Glutamatergic neuron (in vitro differentiated cells): ENCODE measurements at places on chromosomes 5 and 9.

DNA sequence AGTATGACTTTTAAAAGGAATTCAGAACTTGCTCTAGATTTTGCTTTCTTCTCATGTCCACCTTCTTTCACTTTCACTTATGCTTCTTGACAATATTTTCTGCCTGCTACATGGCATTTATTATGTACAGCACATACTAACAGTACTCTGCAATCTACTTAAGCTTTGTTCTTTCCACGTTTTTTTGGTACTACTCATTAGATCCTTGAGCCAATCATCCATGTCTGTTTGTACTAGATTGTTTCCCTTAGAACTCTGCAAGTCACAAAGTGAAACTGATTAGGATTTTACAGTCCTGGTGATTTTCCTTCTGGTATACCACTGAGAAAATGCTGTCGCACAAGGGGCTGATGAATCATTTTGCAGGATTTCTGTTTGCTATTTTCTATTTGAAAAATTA is 78.3 kb downstream of the PARP8 start:
- no peak for DNase-seq

DNA sequence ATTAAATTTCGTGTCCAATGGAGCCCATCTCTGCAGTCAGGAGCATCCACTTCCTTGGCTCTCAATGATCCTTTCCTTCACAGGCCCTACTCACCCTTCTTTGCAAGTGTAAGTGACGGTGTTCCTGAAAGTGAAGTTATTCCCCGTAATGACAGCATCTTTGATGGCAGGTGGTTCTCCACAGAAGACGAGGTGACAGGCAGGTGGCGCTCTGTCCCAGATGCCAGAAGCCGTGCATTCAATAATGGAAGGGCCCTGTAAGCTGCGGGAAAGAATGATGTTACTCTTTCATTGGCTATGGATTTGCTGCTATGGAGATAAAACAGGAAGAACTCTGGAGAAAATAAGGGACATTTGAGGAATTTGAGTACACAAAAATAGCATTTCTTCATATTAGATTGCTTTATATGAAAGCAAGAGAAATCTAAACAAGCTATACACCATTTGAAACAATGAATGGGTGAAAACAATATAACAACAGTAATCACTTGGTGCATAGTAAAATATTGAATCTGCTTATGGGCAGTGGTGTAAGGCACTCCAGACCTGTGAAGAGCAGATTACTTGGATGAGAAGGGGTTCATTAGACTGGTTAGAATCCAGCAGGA is 89.9 kb upstream of the TXNDC8 start:
- DNase-seq, result peak; percentile 76

DNA sequence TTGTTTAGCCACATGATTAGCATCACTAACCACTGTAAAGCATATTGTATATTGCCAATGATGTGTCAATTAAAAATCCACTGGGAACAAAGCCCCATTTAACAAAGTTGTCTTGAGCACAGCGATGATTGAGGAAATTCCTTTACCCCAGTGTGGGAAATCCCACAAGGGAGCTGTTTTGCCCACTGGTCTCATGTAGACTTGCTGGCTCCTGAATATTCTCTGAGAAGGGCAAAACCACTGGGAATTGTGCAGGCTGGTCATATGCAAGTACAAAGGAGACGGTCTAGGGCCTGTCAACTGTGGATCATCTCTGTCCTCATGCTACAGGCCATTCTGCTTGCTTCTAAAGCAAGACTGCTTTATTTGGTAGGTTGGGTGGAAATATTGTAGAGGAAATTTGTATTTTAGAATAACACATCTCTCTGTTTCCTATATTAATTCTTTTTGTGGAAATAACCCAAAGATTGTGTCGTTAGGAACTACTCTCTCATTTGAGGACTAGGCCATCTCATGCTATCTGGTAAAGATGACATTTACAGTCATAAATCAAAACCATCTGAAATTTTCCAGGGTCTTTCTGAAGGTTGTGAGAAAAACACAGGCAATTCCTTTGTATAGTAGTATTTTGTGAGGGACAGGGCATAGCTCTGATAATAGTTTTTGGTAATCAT is 60.2 kb downstream of the PARP8 start:
- no peak for DNase-seq

DNA sequence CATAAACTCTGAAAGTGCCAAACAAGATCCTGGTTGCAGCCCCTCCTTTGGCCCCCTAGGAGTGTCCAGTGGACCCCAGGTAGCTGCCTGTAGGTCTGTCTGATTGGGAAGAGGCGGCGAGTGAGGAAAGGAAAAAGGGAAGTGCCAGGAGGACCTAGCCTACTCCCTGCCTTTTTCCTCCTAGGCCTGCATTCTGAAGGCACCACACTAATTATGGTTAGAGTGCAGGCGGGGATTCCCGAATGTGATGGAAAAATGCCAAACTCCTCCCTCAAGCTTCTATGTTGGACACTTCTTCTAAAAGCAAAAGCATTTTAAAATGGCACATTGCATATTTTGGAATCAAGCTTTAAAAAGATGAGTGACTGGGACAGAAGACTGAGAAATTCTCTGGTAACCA is 83.2 kb upstream of the SMIM15 start:
- no peak for DNase-seq

DNA sequence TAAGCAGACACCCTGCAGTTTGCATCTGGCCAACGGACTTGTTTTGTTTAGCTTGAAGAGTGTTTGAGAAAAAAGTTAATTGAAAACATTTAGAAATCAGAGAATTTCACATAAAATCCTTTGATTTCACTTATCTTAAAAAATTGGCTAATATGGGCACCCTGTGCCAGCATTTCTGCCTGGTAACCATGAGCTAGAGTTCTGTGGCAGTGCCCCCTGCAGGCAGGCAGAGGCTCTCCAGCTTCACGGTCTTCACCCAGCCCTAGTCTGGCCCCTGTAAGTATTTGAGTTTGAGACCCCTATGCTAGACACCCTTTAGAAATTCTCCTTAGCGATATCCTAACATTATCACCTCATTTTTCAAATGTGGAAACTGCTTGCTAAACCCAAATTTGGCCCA is 18.8 kb upstream of the FANCC start:
- DNase-seq, result no peak
